Astrocyte of the spinal cord (primary cell): ENCODE measurements at places on chromosomes 12 and 14.
A peak's percentile ranks its signal among the peaks of the same experiment; 100 is the strongest.

DNA sequence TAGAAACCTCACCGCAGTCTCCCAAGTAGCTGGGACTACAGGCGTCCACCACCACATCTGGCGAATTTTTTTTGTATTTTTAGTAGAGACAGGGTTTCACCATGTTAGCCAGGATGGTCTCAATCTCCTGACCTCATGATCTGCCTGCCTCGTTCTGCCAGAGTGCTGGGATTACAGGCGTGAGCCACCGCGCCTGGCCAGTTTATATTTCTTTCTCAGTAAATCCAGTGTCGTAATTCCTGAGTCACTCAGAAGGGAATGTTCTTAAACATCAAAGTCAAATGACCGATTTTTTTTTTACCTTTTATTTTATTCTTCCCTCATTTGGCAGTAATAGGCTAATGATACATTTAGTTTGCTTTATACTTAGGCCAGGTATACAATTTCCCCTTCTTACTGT, 80.5 kb downstream of the FBXO33 start:
- DNase-seq, result no peak

DNA sequence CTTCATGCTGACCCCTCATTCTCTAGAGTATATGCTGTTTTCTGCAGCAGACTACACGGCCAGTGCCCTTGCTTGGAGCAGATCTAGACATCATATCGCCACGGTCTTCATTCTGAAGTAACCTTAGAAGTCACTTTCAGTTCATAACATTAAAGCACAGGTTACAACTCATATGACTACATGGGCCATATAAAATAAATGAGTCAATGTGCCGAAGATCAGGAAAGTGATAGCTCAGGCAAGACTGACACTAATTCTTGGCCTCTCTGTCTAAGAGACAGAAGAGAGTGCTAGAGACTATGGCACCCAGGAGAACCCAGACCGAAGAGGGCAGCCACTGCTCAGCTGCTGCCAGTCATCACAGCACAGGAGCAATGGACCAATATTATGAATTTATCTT, 609.7 kb downstream of the DIO2 start:
- DNase-seq, result no peak

- DNase-seq, result no peak
Measured at GRCh38 chr14:22414876-22415604, 174.0 kb downstream of the DAD1 start.

GRCh38 chr14:85079842-85080730, 449.9 kb upstream of the FLRT2 start:
- DNase-seq, result no peak

- DNase-seq, result no peak
Measured at GRCh38 chr12:127590868-127591267, 676.1 kb upstream of the TMEM132C start.

DNA sequence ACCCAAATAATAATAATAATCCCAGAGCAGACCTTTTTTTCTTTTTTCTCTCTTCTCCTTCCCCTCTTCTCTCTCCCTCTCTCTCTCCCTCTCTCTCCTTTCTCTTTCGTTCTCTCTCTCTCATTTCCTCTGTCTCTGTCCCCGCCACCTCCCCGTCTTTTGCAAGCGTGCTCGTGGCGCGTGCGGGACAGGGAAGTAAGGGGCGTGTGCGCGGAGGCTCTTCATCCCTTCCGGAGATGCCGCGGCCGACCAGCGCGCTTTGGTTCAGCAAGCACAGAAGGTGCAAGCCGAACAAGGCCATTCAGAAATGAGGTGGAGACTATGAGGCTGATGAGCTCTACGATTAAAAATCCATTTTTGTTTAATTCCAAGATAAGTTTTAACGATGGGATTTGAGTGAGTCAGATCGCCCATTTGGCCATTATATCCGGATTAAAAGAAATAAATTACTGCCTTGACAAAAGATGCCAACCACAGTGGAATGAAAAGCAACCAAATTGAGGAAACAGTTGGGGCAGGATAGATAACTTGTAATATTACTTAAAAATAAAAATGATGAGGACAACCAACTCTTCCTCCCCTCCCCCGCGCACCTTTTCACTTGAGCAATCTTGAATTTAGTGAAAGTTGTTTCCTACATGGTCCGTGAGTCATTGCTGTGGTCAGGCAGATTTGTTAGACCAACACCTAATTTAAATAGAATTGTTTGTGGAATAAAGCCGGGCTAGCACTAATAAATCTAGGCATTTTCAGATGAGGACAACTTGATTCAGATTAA, 1.2 kb upstream of the AMIGO2 start:
- DNase-seq, result peak; percentile 77

DNA sequence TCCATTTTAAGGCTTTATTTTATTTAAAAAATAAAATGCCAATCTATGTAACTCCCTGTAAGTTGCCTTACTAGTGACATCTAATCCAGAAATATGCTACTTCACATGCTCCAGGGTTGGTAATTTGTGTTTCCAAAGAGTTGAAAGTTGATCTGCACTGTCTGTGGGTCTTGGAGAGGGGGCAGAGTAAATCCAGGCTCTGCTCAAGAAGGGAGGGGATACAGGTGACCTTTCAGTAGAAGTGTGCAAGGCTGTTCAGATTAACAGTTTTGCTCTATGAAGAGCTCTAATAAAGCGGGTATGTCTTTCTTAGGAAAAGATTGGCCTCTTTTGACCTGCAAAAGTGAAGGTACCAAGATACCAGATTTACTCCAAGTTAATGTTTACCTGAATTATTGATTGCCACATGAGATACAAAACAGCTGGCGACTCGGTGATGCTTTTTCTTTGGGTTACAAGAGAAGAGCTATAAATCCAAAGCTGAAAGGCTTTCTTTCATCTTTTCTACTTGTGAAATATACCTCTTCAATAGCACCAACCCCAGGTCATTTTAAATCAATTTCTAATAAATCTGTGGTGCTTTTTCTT, 75.6 kb upstream of the FLRT2 start:
- DNase-seq, result no peak

DNA sequence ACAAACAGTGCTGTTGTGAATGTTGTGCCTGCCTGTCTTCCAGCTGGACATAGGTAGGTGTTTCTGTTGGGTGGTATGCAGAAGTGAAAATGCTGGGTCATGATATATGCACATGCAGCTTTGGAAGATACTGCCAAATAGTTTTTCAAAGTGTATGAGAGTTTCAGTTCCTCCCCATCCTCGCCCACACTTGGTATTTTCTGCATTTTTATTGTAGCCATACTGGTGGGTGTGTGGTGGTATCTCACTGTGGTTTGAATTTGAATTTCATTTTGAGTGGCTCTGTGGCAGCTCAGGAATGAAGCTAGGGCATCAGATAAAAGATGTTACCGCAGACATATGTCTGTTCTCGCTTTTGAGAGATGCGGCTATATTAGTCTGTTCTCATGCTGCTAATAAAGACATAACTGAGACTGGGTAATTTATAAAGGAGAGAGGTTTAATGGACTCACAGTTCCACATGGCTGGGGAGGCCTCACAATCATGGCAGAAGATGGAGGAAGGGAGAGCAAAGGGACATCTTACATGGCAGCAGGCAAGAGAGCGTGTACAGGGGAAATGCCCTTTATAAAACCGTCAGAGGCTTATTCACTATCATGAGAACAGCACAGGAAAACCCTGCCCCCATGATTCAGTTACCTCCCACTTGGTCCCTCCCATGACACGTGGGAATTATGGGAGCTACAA, 183.1 kb downstream of the CAND1 start:
- DNase-seq, result no peak

DNA sequence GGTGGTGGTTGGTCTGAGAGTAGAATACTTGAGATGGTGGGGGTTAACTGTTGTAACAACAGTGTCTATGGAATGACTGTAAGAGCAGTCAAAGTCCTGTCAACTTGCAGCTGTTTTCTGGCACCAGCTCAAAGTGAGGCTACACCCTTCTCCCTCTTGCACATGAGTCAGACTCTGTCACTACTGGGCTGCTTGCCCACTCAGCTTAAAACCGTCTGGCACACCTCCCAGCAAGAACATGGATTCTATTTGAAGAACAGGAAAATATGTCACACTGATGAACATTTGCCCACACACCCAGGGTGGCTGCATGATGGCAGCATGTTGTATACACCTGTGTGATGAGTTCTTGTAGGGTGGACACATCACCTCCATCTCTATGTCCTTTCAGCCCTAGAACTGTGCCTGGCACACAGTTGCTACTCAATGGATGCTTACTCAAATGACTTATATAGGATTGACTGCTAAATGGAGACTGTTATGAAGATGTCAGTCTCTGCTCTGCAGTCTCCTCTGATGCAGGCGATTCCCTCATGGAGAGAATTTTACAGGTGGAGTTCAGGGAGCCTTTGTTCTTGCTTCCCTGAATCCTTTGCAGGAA, 19.3 kb upstream of the SERPINA6 start:
- peak; percentile 100 for DNase-seq

DNA sequence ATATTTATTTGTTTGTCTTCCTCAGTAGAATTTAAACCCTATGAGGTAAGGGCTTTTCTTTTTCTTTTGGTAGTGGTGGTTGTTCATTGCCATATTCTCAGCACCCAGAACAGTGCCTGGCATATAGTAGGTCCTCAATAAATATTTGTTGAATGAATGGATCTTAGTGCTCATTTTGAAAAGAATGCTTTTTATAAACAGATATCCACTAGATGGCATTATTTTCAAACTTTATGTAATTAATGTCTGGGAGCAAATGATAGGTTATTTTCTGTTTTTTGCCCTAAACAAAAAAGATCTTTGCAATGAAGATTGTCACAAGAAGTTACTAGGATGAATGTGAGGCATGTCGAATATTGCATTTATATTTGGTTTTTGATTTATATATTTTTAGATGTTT, 64.1 kb downstream of the RAD51B start:
- DNase-seq, result peak; percentile 19

GRCh38 chr12:79873201-79873600, 61.7 kb downstream of the PPP1R12A start:
- DNase-seq, result no peak

DNA sequence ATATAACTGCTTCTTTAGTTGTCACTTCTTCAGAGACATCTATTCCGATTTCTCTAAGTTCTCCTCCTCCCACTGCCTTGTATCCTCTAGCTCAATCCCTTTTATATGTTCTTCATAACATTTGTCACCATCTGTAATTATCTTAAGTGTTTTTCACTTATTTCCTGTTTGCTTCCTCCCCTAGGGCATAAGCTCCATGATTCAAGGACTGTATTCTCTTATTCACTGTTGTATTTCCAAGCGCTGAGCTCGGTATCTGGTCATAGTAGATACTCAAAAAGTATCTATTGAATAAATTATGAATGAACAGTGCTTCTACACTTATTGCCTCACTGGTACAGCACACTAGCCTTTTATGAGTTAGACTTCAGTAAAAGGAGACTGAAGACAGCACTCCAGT, 109.0 kb upstream of the TMPO start:
- no peak for DNase-seq
